Activated T-cell treated with anti-CD3 and anti-CD28 coated beads for 48 hours (primary cell): ENCODE measurements at places on chromosomes 13 and 19.
A peak's percentile ranks its signal among the peaks of the same experiment; 100 is the strongest.

DNA sequence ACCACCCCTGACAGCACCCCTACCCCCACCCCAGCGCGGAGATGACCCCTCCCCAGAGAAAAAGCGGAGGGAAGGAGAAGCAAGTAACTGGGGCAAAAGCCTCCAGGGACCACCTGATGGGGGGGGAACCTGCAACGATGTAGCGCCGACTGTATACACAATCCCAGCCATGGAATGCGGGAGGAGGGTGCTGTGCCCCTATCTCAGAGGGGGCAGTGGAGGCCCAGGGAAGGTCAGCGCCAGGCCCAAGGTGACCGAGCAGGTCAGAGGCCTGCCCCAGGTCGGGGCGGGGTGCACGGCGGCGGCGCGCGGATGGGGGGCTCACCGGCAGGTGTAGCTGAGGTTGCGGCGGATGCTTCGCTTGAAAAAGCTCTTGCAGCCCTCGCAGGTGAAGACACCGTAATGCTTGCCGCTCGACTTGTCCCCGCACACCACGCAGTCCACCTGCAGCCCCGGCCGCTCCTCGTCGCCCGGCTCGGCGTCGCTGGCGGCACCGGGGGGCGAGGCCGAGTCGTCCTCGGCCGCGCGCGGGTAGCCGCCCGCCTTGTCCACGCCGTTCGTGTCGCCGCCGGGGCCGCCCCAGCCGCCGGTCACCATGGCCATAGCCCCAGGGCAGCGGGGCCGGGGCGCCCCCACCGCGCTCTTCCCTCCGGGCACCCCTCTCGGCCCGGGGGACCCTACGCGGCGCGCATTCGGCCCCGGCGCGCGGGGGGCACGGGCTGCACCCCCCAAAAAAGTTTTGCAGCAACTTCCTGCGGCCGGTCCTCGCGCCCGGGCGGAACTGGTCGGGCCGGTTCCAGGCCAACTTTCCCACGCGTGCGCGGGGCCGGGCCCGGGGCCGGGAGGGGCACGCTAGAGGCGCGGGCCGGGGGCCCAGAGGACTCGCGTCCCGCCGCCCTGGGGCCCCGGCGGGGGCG, 843 bp downstream of the NR2F6 start:
- DNase-seq: no peak

- DNase-seq: no peak
Measured at GRCh38 chr13:85819513-85819912, 20.3 kb upstream of the SLITRK6 start.

- DNase-seq: no peak
Measured at GRCh38 chr13:40311356-40312101, 354.9 kb downstream of the FOXO1 start.

GRCh38 chr13:98411013-98411412, 165.9 kb downstream of the STK24 start:
- no peak for DNase-seq

DNA sequence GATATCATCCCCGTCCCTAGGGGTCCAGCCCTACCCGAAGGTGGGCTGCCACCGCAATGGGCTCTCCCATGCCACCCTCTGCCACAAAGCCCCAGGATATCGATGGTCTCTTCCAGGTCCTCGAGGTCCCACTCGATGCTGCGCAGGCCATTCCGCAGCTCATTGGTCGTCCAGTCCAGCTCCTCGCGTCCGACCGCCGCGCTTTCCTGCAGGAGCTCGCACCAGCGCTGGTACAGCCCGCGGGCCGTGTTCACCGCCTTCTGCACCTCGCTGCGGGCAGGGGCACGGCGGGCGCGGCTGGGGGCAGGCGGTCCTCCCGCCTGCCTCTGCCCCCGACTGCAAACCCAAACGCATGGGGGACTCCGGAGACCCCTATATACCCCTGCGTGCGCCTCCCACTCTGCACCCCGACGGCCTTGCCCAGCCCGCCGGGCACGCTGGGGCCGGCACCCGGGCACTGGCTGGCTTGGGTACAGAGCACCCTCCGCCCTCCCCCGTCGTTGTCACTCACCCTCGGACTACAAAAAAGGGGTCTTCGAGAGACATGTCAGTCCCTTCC, 468 bp downstream of the STX10 start:
- no peak for DNase-seq

- no peak for DNase-seq
Measured at GRCh38 chr19:45322311-45322710, 364 bp downstream of the CKM start.

DNA sequence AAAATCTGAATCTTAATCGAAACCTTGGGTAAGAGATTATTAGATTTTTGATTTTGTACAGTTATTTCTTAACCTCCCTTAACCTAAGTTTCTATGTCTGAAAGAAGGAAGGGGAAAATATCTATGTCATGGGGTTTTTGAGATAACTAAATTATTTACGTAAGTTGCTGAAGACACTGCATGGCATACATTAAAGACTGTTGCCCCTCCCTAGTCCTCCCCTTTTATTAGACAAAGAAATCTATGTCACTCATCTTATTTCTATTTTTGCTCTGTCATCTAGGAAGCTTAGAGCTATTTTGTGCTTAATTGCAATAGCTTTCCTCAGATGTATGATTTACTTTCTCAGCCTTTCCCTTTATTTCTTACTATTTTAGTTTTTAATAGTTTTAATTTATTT, 15.0 kb downstream of the COG6 start:
- no peak for DNase-seq

- no peak for DNase-seq
Measured at GRCh38 chr19:3100331-3100730, 6.2 kb downstream of the GNA11 start.

DNA sequence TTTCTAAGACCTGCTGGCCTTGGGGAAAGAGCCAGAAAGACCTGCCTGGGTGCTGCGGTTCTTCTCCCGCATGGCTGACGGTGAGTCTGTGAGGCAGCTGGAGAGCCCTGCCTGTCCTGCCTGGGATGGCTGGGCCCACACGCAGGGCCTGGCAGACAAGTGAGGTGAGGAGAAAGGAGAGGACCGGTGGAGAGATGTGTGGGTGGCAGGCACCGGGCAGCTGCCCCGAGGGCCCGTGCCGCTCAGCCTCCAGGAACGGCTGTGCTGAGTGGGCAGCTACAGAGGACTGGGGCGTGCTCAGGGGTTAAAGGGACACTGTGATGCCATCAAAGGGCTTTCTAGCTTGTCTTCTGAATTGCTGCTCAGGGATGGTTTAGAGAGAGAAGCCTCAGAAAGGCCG, 53.8 kb downstream of the MLLT1 start:
- DNase-seq: no peak

GRCh38 chr19:28199323-28199722, 1013.6 kb downstream of the UQCRFS1 start:
- no peak for DNase-seq

- no peak for DNase-seq
Measured at GRCh38 chr13:106367361-106367971, 168.0 kb downstream of the EFNB2 start.

DNA sequence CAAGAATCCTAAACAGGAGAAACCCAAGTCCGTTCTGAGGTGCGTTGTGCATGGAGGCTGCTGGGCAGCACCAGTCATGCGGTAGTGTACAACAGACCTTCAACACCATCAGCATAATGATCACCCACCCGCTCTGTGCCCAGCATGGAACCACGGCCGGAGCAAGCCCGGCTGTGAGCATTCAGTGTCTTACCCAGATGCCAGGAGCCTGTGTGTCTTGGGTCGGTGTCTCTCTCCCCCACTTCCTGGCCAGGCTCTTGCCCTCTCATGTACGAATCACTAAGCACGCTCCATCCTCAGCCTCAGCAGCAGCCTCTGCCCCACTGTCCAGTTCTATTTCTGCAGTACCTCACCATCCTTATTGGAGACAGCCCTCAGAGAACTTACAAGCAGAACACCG, 231.6 kb upstream of the IRS2 start:
- no peak for DNase-seq

GRCh38 chr13:76725211-76725610, 161.0 kb downstream of the KCTD12 start:
- no peak for DNase-seq

DNA sequence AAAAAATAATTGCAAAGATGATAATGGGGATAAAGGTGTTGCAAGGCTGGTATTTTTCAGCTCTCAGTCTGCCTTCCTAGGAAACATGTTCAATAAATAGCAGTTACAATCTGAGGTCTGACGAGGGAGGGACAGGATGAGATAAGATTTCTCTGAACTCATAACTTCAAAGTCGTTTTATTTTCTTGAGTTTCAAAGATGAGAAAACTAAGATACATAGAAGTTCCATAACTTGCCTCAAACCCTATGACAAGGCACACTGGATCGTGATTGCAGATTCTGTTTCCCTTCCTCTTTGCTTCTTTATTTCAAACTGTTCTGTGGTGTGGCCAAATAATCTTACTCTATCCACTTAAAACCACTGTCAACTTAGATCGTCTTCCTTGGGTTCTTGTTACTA, 327.2 kb downstream of the GPC5 start:
- no peak for DNase-seq

- DNase-seq: peak; percentile 31
Measured at GRCh38 chr19:54430306-54431254, 15.3 kb downstream of the TTYH1 start.

DNA sequence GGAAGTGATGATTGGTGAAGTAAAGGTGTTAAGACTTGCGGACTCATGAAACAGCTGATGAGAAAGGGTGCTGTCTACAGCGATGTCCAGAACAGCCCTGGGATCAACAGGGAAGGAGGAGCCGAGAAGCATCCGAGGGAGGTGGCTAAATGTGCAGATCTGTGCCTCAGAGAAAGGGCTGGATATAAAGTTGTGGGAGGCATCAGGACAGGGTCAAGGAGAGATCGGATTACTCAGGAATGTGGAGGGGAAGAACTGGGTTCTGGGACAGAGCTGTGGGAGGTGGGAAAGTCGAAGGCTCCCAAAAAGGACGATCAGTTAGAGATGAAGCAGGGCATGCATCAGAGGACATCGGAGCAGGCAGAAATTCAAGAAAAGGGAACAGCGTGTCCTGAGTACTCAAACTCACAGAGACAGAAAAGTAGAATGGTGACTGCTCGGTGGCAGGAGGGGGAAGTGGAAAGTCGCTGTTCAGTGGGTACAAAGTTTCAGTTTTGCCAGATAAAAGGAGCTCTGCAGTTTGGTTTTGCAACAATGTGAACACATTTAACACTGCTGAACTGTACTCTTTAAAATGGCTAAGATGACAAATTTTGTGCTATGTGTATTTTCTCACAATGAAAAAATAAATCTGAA, 1.9 kb downstream of the SIGLEC14 start:
- no peak for DNase-seq

DNA sequence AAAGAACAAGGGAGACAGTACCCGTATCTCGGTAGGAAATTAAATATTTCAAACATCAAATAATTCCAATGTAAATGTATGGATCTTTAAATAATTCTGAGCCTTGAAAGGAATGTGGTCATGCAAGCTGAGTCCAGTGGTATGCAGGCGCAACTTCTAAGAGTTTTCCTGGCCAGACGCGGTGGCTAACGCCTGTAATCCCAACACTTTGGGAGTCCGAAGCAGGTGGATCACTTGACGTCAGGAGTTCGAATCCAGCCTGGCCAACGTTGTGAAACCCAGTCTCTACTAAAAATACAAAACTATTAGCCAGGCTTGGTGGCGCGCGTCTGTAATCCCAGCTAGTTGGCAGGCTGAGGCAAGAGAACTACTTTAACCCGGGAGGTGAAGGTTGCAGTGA, 1.1 kb upstream of the ZNF845 start:
- DNase-seq: no peak
